ENCODE measurements at places on chromosomes 3 and 15.

GRCh38 chr15:74843891-74844299 is 939 bp upstream of the ULK3 start:
- no peak for DNase-seq

GRCh38 chr15:77964193-77964592 is 113.3 kb downstream of the TBC1D2B start:
- no peak for DNase-seq

DNA sequence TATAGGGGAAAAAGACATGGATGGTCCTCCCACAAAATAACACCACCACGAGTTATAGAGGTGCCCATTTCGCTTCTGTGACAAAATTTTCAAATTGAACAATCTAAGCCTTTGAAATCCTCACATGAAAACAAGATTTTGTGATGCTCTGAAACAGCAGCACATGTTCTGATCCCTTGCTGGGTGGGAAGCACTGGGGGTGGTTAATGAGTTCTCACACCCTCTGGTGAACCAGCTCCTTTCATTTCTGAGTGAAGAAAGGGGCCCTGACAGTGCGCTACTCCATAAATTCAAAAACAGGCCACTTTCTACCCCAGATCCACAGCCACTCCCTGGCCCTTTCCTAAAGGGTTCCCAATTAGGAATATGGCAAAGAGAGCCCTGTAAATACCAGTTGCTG is 129.3 kb downstream of the TNIK start:
- DNase-seq, result no peak

DNA sequence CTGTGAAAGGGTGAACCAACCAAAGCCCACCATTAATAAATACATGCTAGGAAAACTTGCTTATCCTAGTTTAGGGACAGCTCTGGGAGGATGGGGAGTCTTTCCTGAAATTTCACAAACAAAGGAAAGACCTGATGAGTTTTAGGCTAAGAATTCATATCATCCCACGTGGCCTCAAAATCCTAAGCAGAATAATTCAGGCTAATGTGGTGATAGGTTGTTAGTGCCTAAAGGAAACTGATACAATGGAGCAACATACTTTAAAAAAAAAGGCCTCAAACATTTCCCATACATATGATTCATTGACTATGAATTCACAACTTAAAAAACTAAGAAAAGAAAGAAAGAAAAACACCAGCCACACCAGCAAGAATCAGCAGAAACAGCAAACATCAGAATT is 126.9 kb upstream of the CNTN4 start:
- DNase-seq, result no peak

DNA sequence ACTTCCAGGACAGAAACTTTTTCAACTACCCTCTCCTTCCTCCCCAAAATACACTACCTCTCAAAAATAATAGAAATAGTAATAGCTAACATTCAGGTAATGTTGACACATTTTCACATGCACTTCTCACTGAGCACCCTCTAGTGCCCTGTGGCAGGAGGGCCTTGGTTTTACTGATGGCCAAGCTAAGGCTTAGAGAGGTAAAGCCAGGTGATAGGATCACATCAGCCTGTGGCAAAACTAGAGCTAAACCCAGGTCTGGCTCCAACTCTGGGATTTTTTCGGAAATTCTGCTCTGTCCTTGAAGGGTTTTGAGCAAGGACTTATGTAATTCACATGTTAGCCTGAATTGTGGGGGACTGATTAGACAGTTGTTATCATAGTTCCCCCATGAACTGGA is 922 bp upstream of the TAMM41 start:
- DNase-seq, result no peak

DNA sequence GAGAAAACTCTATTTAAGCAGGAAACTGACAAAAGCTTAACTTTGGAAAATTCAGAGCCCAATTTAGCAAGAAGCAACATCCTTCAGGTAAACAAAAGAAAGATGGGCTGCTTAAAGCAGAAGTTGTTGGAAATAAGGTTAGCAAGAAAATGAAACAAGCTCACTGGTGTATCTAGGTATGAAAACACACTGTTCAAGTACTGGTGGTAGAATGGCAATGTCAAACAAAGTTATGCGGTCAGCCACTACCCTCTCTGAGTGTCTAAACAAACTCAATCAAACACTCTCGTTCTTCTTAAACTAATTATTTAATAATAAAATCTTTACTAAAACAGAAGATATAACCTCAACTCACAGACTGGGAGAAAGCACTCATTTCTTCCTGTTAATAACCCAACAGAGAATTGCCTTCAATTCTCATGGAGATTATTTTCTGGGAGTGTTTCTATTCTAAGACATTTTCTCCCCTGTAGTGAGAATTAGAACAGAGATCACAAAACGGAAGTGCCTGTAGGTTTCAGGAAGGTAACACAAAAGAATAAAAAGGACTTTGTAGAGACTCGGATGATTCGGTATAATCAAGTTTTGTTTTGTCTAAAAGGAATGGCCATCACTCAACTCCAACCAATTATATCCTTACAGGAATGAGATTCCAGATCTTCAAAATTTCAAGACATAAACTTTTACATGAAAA is 28.9 kb downstream of the PRICKLE2 start:
- no peak for DNase-seq

DNA sequence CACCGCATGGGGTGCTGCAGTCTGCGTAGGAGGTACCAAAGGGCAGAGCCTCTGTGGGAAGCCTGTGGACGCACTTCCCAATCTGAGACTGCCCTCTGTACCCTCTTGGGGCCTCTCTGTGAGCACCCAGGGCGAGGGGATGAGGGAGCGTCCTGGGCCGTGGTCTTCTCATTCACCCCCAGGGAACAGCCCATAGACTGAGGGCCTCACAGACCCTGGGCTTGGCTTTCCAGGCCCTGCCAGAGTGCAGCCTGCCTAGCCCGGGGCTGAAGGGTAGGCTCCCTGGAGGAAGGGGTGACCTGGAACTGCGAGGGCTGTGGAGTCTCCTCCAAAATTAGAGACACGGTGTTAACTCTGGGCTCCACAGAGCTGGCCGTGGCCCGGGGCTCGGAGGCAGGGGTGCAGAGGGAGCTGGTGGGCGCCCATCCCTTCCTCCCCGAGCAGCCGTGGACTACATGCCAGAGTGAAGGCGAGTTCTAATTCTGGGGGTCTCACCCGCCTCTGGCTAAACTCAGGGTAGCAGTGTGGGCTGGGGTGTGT is 468 bp upstream of the SPTBN5 start:
- DNase-seq, result no peak

DNA sequence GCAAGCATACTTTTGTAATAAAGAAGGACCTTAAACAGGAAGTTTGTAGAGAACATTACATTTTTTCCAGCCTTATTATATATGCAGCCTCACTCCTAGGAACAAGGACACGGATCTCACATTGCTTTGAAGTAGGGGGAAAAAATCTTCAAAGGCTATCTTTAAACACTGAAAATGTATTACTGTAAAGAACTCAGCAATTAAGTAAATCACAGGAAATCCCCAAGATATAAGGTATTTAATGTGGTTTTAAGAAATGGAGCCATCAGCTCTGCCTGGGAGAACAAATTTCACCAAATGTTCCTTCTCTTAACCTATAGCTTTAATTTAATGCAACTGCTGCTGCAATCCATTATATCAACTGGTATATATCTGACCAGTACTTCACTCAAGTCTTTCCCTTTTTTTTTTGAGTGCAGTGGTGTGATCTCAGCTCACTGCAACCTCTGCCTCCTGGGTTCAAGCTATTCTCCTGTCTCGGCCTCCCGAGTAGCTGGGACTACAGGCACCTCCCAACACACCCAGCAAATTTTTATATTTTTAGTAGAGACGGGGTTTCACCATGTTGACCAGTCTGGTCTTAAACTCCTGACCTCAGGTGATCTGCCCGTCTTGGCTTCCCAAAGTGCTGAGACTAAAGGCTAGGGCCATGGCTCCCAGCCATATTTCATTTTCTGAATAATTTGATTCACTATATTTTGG is 2.8 kb downstream of the BTLA start:
- DNase-seq, result no peak

- DNase-seq, result no peak
These were observed 178.7 kb upstream of the DPH6 start for GRCh38 chr15:35724626-35725025.

DNA sequence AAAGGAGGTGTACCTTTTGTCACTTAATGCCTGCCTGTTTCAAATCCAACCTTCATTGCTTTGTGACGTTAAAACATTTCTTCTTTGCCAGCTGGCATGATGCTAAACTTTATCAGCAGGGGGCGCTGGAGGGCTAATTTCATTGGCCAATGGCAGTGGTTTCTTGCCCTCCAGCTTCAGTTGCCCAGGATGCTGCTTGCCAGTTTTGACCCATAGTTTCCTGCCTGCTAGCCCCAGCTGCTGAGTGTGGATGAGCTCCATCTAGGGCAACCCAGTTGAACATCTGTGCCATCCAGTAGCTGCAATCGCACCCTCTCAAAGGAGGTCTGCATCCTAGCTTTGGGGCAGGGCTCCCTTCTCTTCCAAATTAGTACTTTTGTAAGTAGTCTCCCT is 22.1 kb downstream of the ACKR2 start:
- peak; percentile 21 for DNase-seq

- DNase-seq, result no peak
These were observed 55.0 kb downstream of the SLC6A1 start for GRCh38 chr3:11047500-11047899.

- no peak for DNase-seq
These were observed 61.5 kb downstream of the P3H2 start for GRCh38 chr3:190059242-190059590.

GRCh38 chr3:123071146-123071545 is 4.3 kb downstream of the PDIA5 start:
- DNase-seq, result no peak

GRCh38 chr3:76702676-76703075 is 337.2 kb upstream of the ROBO2 start:
- DNase-seq, result no peak

GRCh38 chr3:137845194-137845593 is 81.1 kb downstream of the SOX14 start:
- DNase-seq, result no peak

DNA sequence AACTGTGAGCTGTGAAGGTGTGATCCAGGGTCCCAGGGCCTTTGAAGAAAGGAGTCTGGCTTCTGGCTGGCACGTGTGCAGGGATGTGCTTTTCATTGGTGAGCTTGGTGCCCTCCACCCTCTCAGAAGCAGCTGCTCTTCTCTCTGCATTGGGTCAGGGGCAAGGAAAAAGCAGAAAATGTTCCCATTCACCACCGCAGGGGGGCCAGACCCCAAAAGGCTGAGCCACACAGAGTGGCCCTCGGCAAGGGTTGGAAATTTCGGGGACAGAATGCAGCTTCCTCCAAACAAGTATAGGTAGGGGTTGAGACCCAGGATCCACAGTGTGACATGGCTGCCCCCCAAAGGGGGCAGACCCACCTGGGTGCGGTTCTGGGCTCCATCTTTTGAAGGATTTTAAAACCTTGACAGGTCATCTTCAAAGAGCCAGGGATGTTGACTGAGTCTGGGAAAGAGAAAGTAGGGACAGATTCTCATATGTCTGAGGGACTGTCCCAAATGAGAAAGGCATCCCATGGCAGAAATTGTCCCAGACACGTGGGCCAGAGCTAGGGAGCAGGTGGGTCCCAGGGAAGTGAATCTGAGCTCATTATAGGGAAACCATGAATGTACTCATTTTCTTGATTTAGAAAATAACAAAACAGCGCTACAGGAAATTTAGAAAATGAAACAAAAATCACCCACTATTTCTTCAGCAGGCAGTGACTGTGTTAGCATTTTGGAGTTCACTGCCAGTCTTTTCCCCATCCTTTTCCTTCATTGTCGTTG is 2.7 kb downstream of the CSK start:
- DNase-seq, result no peak

Data from stimulated activated CD4-positive, alpha-beta T cell treated with anti-CD3 and anti-CD28 coated beads, TNF-alpha, amount 100 ng/mL, for 1 hour (primary cell).